ENCODE measurements at places on chromosomes 5 and 9. TPM values are rescaled to one million over a fixed set of nuclear protein-coding genes. Genes with fewer than 3 reads are reported as not detected.

GRCh38 chr5:134145779-134146581, 30.8 kb downstream of the SKP1 start:
- DNase-seq, result peak; percentile 77

DNA sequence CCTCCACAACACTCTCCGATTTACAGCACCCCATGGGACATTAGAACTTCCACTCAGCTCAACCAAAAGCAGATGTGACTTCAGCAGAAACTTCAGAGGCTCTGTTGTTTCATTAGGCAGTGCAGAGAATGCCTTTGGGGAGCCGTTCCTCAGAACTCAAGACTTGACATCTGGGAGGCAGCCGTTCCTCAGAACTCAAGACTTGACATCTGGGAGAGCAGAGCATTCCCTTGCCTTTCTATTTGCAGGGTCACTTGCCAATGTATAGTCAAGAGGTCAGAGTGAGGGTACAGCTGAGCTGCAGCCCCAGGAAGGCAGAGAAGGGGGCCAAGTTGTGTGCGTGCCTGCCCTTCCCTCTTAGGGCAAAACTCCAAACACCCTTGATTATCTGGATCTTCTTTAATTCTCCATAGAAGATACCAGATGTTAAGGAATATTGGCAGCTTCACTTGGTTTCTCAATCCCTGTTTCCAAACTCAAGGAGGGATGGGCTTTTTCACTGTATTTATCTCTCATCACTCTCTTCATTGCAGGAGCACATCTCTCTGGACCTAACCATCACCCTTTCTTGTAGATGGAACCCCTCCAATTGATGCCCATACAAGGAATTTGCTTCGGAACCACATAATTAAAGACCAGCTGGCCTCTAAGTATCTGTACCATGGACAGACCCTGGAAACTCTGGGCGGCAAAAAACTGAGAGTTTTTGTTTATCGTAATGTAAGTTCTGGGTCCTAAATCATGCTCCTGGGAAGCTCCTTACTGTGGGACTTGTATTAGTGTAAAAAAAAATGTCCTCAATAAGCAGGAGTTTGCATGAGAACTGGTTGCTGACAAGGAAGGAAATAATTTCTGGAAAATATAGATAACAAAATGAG, 25.6 kb downstream of the TGFBI start:
- DNase-seq, result no peak

DNA sequence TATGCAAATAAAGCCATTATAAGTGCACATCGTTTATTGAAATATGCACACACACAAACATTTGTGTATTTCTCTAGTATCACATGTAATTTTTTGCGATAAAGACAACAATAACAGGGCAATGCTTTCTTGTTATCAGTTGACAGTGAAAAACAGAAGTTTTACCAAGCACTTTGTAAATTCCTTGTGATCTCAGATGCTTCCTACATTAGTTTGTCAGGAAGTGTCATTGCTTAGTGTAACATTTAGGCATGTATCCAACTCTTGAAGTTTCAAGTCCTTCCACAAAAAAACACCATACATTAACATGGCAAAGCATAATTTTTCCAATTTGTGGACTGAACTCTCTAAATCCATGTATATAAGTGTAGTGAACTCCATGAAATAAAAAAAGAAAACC, 46.4 kb downstream of the MOCS2 start:
- DNase-seq, result no peak

GRCh38 chr5:65482296-65482735, 596 bp upstream of the ADAMTS6 start:
- no peak for DNase-seq

DNA sequence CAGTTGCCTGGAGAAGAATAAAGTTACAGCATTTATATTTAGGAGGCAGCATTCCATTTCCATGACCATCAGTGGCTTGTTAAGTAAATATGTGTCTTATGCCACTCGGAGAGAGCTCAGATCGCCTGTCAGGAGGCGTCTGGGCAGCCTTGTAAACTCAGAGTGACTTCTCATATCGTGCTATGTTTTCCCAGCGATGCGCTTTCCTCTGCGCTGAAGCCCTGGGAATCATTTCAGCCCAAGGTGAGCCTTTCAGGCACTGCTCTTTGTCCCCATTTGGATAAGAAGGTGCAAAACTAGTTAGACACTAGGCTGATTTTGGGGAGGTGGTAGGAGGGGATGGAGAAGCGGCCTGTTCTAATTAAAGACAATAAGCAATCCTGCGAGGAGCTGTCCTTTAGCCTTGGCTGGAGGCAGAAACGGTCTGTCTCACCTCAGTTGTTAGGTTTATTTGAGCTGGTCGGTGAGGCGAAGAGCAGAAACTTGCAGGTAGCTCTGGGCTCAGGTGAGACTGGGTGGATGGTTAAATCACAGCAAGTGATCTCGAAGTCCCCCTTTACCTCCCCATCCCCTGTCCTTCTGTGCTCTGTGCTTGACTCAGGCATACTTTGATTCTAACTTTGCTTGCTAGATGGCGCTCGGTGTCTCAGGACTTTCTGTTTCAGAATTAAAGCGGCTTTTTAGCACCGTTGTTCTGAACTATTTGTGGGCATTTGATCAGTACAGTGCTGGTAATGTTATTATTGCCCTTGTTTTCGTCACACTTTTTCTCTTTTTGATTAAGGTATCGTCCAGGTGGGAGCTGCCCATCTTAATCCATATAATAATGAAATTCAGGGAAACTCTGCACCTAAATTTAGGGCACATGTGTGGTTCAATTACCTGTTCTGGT, 24.6 kb downstream of the NR2F1 start:
- DNase-seq, result no peak

The IL9 gene
- not detected for total RNA-seq

The CDKN2B-AS1 gene
- total RNA-seq, result not detected

The CNOT6 gene
- total RNA-seq, result 16.4 TPM

The FGFR4 gene
- 50.8 TPM for total RNA-seq

Data from ovary (tissue), 10 donors.